Activated T-helper 2 cell treated with anti-CD3 and anti-CD28 coated beads, Interferon-gamma antibody, Interleukin-2, Interleukin-4, amounts not matched to agents 10 μg/mL and 5 μg/mL and 100 μg/mL, durations not matched to agents 14 hours and 24 hours and 36 hours (primary cell): ENCODE measurements at places on chromosomes 7 and 10.

DNA sequence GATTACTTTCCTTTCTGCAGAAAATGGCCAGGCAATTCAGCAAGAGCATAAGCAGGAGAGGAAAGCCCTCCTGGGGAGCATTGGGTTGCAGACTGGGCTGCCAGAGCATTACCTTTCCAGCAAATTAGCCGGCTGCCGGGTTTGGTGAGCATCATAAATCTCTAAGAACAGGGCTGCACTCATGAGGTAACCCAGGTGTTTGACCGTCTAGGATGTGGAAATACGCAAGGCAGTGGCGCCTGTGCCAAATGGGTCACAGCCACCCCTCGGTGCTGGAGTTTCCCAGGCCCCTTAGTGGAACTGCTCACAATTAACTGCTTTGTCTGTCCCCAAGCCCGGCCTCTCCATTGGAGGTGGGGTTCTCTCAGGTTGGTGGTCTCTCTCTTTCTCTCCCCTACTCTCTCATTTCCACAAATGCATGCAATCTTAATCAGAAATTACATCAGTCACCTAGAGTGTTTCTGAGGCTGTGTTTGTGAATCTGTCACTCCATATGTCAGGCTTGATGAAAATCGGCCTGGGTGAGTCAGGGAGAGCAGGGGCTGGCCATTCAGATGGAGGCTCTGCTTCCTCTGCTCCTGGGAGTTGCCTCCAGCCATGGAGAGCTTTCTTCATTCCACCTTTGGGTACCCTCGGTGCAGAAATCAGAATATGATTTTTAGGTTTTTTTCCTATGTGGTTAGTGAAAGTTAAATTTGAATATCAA lies 26.7 kb downstream of the PTN start:
- no peaks in the 10 kb centered on the region for H3K27me3 ChIP-seq
- no peak for DNase-seq
- H3K27ac ChIP-seq = no peak overlapping the region
- H3K4me1 ChIP-seq = no peaks in the 10 kb centered on the region
- no peak overlapping the region for H3K4me3 ChIP-seq

- no peak for DNase-seq
- H3K4me1 ChIP-seq = peaks cover 34% of the 10 kb centered on the region
- peak overlapping the region; percentile 62 for H3K4me3 ChIP-seq
- H3K27me3 ChIP-seq = peaks cover 7% of the 10 kb centered on the region
Measured at GRCh38 chr7:142463401-142463850, 205.6 kb upstream of the PRSS58 start.

- no peak overlapping the region for H3K27ac ChIP-seq
- DNase-seq = no peak
- peaks cover 11% of the 10 kb centered on the region for H3K27me3 ChIP-seq
- no peaks in the 10 kb centered on the region for H3K36me3 ChIP-seq
- H3K4me1 ChIP-seq = no peaks in the 10 kb centered on the region
Measured at GRCh38 chr10:132482090-132482800, 55.3 kb upstream of the INPP5A start.

- peaks cover 21% of the 10 kb centered on the region for H3K36me3 ChIP-seq
- H3K4me3 ChIP-seq = no peak overlapping the region
Measured at GRCh38 chr7:50594136-50594535, 28.9 kb upstream of the DDC start.

DNA sequence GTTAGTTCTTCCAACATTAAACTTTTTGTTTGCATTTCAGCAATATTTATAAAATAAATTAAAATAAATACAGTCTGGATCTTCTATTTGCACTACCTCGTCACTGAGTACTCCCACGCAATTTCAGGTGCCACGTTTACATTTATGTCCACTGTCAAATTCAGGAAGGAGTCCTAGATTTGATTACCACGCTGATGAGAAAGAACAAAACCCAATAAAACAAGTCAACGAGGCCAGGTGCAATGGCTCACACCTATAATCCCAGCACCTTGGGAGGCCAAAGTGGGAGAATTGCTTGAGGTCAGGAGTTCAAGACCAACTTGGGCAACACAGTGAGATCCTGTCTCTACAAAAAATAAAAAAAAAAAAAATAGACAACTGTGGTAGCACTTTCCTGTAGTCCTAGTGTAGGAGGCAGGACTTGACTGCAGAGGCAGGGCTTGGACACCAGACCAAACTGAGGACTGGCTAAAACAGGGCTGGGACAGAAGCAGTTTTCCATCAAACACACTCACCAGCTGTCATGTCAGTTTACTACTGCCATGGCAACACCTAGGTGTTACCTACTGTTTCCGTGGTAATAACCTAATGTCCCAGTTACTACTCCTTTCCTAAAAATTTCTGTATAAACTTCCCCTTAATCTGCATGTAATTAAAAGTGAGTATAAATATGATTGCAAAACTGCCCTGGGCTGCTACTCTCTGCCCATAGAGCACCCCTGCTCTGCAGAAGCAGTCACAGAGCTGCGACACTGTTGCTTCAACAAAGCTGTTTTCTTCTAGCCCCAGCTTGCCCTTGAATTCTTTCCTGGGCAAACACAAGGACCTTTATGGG lies 341.7 kb downstream of the PARD3 start:
- no peaks in the 10 kb centered on the region for H3K36me3 ChIP-seq
- DNase-seq = no peak
- no peak overlapping the region for H3K27ac ChIP-seq
- no peaks in the 10 kb centered on the region for H3K27me3 ChIP-seq

GRCh38 chr10:3783316-3783681 lies 1.7 kb downstream of the KLF6 start:
- H3K4me3 ChIP-seq = peak overlapping the region; percentile 85
- no peaks in the 10 kb centered on the region for H3K27me3 ChIP-seq
- peak overlapping the region; percentile 98 for H3K27ac ChIP-seq
- H3K4me1 ChIP-seq = peaks cover 52% of the 10 kb centered on the region
- H3K36me3 ChIP-seq = peaks cover 62% of the 10 kb centered on the region

DNA sequence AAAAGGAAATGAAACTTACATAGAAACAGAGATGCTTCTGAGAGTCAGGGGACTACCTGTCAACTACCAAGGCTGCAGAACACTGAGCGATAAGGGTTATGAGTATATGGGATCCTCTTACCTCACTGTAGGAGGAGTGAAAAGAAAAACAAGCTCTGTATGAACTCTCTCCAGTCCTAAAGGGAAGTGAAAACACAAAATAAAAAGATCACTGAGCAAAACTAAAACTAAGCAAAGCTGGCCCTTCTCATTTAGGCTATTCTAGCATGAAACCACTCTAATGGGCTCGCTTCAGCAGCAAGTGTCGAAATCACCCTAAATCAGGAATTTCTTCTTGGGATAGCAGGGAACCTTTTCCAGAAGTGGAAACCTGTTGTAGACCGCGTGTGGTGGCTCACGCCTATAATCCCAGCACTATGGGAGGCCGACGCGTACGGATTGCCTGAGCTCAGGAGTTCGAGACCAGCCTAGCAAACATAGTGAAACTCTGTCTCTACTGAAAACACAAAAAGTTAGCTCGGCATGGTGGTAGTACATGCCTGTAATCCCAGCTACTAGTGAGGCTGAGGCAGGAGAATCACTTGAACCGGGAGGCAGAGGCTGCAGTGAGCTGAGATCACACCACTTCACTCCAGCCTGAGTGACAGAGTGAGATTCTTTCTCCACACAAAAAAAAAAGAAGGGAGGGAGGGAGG lies 27.0 kb downstream of the DCLRE1C start:
- no peaks in the 10 kb centered on the region for H3K4me1 ChIP-seq
- no peak for DNase-seq
- no peaks in the 10 kb centered on the region for H3K27me3 ChIP-seq
- H3K36me3 ChIP-seq = peaks cover 74% of the 10 kb centered on the region
- no peak overlapping the region for H3K4me3 ChIP-seq
- H3K27ac ChIP-seq = no peak overlapping the region

- peaks cover under 1% of the 10 kb centered on the region for H3K27me3 ChIP-seq
- H3K27ac ChIP-seq = peak overlapping the region; percentile 84
- no peak for DNase-seq
- peaks cover 22% of the 10 kb centered on the region for H3K36me3 ChIP-seq
Measured at GRCh38 chr7:74083928-74084721, 521 bp downstream of the LIMK1 start.

- H3K4me3 ChIP-seq = peak overlapping the region; percentile 55
- no peak for DNase-seq
- H3K27me3 ChIP-seq = peaks cover 7% of the 10 kb centered on the region
Measured at GRCh38 chr7:26375726-26376174, 84.1 kb downstream of the SNX10 start.

DNA sequence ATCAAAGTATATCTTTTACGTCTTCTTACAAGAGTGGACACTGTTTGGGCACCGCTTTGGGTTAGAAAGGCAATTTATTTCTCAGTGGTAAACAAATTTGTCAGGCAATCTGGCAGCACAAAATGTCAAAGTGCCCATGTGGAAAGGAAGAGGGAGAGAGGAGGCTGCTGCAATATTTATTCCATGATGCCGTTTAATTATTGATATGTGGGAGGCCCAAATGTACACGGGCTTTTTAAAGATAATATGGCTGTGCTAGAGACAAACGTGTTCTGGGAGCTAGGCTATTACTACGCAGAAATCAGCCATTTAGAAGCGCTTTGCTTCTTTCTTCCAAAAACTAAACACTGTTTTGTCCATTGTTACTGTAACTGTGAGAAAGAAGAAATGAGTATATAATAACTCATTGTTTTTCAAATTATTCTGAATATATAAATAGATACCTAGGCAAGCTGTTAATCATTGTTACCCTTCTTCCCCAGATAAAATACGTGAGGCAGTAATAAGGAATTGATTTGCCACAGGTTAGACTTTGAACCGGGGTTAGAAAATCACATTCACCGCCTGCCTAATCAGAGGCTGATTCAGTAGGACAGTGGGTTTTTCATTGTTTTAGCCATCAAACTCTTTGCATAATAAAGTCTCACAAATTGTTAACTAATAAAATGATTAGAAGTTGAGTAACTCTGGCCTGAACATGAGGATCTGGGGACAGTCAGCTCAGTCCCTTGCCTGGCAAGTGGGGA lies 116.5 kb upstream of the FRMD4A start:
- no peak overlapping the region for H3K27ac ChIP-seq
- no peaks in the 10 kb centered on the region for H3K36me3 ChIP-seq
- H3K27me3 ChIP-seq = peaks cover 8% of the 10 kb centered on the region
- H3K4me3 ChIP-seq = no peak overlapping the region

- no peak overlapping the region for H3K4me3 ChIP-seq
- no peaks in the 10 kb centered on the region for H3K4me1 ChIP-seq
- no peaks in the 10 kb centered on the region for H3K27me3 ChIP-seq
- no peak overlapping the region for H3K27ac ChIP-seq
- no peaks in the 10 kb centered on the region for H3K36me3 ChIP-seq
- no peak for DNase-seq
Measured at GRCh38 chr7:20350996-20351692, 20.4 kb downstream of the ITGB8 start.

DNA sequence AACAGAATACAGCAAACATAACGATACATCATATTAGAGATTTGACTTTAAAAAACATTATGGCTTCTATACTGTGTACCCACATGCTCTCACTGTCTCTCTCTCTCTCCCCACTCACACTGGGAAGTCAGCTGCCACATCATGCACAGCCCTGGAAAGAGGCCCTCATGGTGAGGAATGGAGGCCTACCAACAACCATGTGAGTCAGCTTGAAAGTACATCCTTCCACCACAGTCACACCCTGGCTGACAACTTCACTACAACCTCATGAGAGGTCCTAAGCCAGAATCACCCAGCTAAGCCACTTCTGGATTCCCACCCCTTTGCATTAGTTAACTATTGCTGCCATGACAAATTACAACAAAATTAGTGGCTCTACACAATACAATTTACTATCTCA lies 23.3 kb upstream of the GPR22 start:
- H3K27ac ChIP-seq = no peak overlapping the region
- H3K36me3 ChIP-seq = peaks cover 9% of the 10 kb centered on the region
- peaks cover 14% of the 10 kb centered on the region for H3K4me1 ChIP-seq
- H3K4me3 ChIP-seq = no peak overlapping the region
- H3K27me3 ChIP-seq = no peaks in the 10 kb centered on the region
- no peak for DNase-seq

GRCh38 chr10:114472877-114473253 lies 68.6 kb upstream of the AFAP1L2 start:
- H3K4me1 ChIP-seq = peaks cover 15% of the 10 kb centered on the region
- H3K27ac ChIP-seq = no peak overlapping the region
- H3K4me3 ChIP-seq = no peak overlapping the region
- H3K36me3 ChIP-seq = peaks cover 26% of the 10 kb centered on the region
- no peak for DNase-seq

- H3K27ac ChIP-seq = no peak overlapping the region
- DNase-seq = no peak
- no peaks in the 10 kb centered on the region for H3K36me3 ChIP-seq
- H3K27me3 ChIP-seq = no peaks in the 10 kb centered on the region
- no peaks in the 10 kb centered on the region for H3K4me1 ChIP-seq
Measured at GRCh38 chr7:113730309-113730955, 188.4 kb downstream of the PPP1R3A start.

GRCh38 chr10:79348640-79348988 lies 1.3 kb downstream of the PPIF start:
- peaks cover 55% of the 10 kb centered on the region for H3K36me3 ChIP-seq
- no peak for DNase-seq
- H3K4me3 ChIP-seq = peak overlapping the region; percentile 93
- no peaks in the 10 kb centered on the region for H3K27me3 ChIP-seq

GRCh38 chr7:108838198-108838597 lies 268.5 kb downstream of the DNAJB9 start:
- no peak for DNase-seq
- no peaks in the 10 kb centered on the region for H3K4me1 ChIP-seq
- no peaks in the 10 kb centered on the region for H3K36me3 ChIP-seq

DNA sequence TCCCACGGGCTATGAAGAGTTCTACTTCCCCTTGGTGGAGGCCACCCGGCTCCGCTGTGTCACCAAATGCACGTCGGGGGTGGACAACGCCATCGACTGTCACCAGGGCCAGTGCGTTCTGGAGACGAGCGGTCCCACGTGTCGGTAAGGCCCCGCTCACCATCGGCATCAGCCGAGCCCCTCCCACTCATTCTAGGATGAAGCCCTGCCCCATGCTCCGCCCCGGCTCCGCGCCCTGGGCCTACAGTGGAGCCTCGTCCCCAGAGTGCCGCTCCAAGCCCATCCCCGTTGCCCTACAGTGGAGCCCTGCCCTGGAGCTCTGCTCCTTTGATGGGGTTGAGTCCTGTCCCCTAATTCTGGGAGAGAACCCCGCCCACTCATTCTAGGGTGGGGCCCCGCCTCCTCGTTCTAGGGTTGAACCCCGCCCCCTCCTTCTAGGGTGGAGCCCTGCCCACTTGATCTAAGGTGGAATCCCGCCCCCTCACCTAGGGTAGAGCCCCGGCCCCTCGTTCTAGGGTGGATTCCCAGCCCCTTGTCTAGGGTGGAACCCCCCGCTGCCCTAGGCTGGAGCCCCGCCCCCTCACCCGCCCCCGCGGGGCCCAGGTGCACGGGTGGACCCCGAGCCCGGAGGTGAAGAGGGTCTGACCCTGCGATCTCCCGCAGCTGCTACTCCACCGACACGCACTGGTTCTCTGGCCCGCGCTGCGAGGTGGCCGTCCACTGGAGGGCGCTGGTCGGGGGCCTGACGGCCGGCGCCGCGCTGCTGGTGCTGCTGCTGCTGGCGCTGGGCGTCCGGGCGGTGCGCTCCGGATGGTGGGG lies 3.4 kb upstream of the MUC12 start:
- no peaks in the 10 kb centered on the region for H3K36me3 ChIP-seq
- peak; percentile 73 for DNase-seq
- no peak overlapping the region for H3K27ac ChIP-seq
- H3K27me3 ChIP-seq = peaks cover 35% of the 10 kb centered on the region
